RPMI7951 (cell line): ENCODE measurements at places on chromosomes 11 and 22. TPM values are rescaled to one million over a fixed set of nuclear protein-coding genes. Genes with fewer than 3 reads are reported as not detected.
A peak's percentile ranks its signal among the peaks of the same experiment; 100 is the strongest.

OR8G5 gene
- total RNA-seq, result not detected in 2 replicates

PATE2 gene
- total RNA-seq, result 0.24 TPM in 1 of 2 replicates, not detected in the other

ASRGL1 gene
- 1.9 TPM in 2 replicates for total RNA-seq

DRD4 gene
- total RNA-seq, result not detected in 2 replicates

GAS2L1 gene
- 10.9 and 17.1 TPM in 2 replicates for total RNA-seq

LINC01488 gene
- not detected in 2 replicates for total RNA-seq

DNA sequence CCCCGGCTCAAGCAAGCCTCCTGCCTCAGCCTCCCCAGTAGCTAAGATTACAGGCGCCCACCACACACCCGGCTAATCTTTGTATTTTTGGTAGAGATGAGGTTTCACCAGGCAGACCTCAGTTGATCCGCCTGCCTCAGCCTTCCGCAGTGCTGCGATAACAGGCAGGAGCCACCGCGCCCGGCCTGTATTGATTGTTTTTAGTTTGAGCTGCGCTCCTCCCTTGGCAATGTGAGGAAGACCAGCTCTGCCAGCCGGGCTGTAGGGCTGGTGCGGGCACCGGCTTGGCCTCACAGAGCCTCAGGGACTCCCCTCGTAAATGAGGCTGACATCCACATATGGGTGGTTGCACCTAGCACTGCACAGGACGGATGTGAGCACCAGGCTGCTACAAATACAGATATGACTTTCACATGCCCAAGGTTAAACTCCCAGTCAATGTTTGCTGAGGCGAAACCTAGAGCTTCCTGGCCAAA, 7.5 kb upstream of the SLC2A11 start:
- no peak for DNase-seq

DNA sequence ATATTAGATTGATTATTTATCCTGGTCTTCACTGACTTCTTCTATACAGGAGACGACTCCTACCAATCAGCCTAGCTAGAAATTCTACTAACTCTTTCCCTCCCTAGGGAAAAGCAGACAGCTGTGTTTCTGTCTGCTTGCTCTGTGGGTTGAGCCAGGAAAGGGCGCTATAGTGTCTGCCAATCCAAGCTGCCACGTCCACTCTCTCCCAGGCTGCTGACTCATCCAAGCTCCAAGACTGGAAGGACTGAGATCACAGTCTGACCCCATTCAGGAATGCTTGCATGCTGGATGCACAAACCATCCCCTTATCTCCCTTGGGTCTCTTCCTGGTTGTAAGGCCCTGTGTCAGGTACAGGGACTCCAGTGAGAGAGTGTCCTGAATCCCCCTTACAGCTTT, 955.6 kb downstream of the OPCML start:
- DNase-seq, result peak; percentile 86

GRCh38 chr11:109851780-109852390, 241.3 kb upstream of the ZC3H12C start:
- no peak for DNase-seq

DNA sequence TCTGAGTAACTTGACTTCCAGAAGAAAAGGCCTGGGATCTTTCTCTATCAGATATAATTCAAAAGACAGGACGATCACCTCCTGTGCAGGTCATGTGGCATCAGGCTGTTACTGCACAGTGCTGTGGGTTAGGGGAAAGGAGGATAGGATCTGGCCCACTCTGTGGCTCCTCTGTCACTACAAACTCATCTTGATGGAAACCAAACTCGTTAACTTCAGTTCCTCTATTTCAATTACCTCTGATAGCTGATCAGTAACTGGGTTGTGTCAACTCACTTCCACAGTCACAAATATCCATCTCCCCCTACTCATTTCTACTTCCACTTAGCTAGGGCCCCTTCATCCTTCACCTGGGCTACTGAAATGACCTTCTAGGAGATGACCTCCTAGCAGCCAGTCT, 95.2 kb downstream of the RCN1 start:
- no peak for DNase-seq

DNA sequence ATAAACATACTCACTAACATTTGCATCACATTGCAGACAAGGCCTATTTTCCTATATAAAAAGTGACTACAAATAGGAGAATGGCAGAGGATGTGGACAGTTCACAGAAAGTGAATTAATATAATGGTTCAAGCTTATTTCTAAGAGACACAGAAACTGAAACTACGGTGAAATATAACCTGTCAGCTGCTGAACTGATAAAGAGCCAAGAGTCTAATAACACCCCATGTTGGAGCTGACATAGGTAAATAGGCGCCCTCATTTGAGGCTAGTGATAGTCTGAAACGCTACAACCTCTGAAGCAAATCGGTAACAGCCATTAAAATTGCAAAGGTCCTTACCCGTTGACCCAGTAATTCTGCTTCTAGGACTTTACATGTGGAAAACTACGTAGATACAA, 14.0 kb downstream of the AP1B1 start:
- no peak for DNase-seq

- DNase-seq, result peak; percentile 59
Observed at GRCh38 chr11:47617417-47617809, 23.2 kb upstream of the C1QTNF4 start.

GRCh38 chr11:1988667-1989317, 8.8 kb downstream of the H19 start:
- no peak for DNase-seq

DNA sequence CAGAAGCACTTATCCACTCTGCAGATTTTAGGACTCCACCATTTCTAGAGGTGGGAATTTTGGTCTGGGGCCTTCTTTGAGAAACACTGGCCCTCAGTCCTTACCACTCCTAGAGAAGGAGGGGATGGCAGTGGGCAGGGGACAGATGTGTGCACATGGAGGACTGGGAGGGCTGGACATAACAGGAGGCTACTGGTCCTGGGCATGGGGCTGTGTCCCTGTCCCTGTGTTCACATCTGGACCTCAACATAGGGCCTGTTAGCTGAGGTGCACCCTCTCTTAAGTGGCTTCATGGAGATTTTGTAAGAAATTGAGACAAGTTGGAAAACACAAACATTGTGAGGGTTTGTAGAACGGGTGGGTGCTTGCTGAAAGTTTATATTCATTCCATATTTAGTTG, 103.4 kb downstream of the ATXN10 start:
- DNase-seq, result no peak

DNA sequence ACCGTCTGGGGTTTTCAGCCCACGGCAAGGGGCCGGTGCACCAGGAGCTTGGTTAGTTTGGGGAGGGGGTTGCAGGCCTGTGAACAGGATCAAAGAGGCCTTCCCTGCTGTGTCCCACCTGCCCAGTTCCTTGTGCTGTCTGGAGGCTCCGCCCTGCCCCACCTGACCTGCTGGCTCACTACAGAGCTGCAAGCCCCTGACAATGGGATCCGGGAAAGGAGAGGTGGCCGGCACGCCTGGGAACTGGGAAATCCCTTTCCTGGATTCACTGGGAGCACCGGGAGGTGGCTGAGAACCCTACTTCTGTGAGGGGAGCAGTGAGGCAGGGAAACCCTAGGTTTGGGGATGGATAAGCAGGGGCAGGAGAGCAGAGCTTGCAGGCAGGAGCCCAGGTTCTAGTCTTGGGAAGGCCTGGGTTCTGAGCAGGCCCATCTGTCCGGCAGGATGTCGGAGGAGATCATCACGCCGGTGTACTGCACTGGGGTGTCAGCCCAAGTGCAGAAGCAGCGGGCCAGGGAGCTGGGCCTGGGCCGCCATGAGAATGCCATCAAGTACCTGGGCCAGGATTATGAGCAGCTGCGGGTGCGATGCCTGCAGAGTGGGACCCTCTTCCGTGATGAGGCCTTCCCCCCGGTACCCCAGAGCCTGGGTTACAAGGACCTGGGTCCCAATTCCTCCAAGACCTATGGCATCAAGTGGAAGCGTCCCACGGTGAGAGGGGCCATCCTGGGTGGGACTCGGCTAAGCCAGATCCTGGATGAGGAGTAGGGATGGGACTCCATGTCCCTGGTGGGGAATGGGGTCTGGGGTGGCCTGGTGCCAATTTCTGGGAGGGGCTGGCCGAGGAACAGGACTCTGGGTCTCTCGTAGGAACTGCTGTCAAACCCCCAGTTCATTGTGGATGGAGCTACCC, 786 bp downstream of the CAPN1 start:
- DNase-seq, result no peak

DNA sequence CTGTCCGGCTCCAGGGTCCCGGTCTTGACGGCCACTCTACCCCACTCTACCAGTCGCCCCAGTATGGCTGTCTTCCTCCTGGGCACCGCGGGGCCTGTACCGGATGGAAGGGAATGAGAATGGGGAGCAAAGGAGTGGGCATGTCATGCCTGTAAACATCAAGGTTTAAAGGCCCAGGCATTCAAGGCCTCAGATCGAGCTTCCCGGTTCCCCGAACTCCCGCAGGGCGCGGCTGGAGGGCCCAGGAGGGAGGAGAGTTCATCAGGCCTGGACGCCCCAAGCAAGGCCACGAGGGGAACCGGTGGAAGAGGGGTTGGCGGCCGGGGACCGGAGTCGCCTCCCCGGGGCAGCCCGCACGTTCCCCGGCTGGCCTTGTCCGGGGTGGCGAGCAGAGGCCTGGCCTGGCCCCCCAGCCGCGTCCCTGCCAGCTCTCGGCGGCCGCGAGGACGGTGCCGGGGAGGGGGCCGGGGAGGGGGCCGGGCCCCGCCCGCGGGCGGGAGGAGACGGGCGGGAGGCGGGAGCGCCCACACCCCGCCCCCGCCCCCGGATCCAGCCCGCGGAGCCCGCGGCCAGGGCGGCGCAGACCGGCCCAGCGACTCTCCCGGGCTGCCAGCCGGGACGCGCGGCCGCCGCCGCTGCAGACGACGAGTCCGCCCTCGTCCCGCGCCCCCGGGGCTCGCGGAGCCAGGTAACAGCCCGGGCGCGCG, at the start of gene CDC42EP1:
TSS of gene CDC42EP1 (plus strand) at position 580 of the 707 bp plus-strand sequence. CDS start 5,870 bp downstream, outside the sequence.
- DNase-seq, result peak; percentile 49

- DNase-seq, result no peak
Observed at GRCh38 chr11:3006505-3007260, 14.6 kb upstream of the NAP1L4 start.

GRCh38 chr22:35638410-35638809, 9.8 kb upstream of the APOL6 start:
- DNase-seq, result peak; percentile 95

GRCh38 chr11:94140154-94140655, 11.6 kb downstream of the PANX1 start:
- no peak for DNase-seq

DNA sequence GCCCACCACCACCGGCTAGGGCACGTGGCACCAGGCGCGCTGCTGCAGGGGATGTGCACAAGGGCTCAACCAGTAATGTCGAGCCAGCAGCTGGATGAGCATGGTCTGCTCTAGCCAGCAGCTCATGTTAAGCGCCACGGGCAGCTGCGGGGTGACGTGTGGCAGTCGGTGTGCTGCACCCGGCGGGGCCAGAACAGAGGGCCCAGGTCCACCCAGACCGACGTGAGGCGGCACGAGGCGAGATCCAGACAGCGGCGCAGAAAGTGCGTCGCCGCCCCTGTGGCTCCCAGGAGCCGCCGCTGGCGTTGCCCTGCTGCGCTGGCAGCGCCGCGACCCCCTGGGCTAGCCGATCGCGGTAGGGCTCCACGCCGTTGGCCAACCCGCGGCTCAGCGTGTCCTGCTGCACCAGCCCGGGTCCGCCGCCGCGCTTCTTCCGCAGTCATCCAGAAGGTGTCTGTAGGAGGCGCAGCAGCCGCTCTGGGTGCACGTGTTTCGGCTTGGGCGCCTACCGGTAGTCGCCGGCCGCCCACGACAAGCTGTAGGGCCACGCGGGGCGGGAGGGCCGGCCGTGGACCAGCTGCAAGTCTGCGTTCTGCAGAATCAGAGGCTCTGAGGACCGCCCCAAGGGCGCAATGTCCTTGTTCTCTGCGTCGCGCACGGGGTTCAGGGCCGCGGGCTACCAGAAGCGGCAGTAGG, 4.6 kb upstream of the GALR3 start:
- no peak for DNase-seq

GRCh38 chr22:25472382-25472781, 92.1 kb upstream of the GRK3 start:
- DNase-seq, result no peak

- no peak for DNase-seq
Observed at GRCh38 chr11:61503135-61503770, 5.3 kb upstream of the LRRC10B start.

DNA sequence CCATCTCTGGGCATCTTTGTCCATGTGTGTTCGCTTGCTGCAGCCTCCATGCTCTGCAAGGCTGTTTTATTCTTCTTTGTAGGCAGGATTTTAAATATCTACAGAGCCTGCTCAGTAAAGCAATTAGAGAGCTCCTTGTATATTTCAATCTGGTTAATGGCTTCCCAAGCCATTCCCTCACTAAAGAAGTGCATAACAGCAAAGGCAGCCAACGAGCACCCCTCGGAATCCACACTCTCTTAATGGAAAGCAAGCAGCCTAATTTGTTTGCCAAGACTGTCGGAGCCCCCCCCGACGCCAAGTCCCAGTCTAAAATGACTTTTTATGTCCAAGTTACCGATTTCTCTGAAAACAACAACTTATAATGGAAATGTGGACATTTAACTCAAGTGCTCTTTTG, 123.6 kb downstream of the ARL14EP start:
- no peak for DNase-seq

DNA sequence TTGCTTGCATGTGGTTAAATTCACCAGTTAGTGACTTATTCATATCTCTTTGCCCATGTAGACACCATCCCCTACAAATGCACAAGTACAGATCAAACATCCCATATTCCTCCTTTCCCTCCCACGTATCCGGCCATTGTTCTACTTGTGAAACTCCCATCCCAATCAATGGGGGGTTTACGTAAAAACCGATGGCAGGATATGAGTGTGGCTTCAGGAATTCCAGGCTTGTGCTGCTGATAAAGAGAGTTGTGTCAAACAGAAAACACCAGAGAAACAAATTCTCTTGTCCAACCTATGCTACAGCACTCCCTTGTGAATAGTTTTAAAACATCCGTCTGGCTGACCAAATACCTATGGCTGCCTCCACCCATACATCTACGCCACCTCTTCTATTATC, 15.5 kb downstream of the FLI1 start:
- peak; percentile 91 for DNase-seq

GRCh38 chr22:24498824-24499223, 3.7 kb downstream of the UPB1 start:
- no peak for DNase-seq

DNA sequence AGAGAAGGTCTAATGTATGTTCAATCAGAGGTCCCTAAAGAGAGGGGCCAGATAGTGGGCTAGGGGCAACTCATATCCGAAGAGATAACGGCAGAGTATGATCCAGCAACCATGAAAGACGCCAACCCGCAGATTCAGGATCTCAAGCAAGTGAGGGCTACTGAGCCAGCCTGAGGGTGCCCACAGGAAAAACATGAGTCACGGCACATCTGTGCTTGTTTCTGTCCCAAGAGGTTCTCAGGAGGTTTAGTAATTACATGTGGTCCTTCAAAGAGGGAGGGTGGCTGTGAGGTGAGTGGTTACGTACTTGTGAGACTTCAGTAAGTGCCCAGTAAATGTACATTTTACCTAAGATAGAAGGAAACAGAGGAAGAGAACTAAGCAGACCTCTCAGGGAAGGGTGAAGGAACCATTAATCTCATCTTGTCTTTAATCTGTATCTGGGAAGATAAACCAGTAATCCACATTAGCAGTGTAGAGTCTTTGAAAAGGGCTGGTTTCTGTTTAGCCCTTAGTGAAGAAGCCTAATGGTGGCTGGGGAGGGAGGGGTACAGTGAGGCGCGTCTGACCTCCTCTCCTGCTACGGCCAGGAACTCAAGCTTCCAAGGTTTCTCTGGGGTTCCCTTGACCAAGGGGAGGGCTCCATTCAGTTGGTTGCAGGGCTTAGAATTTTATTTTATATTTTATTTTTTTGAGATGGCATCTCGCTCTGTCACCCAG, 10.2 kb downstream of the SIRT3 start:
- DNase-seq, result peak; percentile 89

- no peak for DNase-seq
Observed at GRCh38 chr11:35141071-35141470, 2.1 kb downstream of the CD44 start.

- DNase-seq, result peak; percentile 82
Observed at GRCh38 chr11:72735495-72736027, 16.6 kb downstream of the ARAP1 start.
